Thoracic aorta (tissue), 2 donors: ENCODE measurements at places on chromosomes 16 and 17.

DNA sequence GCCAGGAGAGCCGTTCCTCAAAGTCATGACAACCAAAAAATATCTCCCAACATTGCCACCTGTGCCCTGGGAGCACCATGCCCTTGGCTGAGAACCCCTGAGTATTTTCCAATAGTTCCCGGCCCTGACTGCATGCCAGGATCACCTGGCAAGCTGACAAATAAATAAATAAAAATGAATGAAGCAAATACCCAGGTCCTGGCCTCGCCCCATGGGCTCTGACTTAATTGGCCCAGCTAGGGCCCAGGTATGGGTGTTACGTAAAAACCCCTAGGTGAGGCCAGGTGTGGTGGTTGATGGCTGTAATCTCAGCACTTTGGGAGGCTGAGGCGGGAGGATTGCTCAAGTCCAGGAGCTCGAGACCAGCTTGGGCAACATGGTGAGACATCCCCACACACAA, 2.7 kb upstream of the C16orf74 start:
- no peak for DNase-seq

DNA sequence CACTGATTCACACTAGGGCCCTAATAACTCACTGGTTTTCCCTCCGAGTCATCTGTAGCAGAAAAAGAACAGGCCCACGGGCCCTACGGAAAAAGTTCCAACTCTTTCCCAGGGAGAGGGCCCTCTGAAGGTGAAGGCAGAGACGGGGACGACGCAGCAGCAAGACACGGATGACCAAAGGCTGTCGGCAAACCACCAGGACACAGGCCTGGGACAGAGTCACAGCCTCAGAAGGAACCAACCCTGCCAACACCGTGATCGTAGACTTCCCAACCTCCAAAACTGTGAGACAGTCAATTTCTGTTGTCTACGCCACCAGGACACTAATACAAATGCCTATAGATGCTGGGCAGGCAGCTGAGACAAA, 5.2 kb upstream of the SPHK1 start:
- DNase-seq: no peak

DNA sequence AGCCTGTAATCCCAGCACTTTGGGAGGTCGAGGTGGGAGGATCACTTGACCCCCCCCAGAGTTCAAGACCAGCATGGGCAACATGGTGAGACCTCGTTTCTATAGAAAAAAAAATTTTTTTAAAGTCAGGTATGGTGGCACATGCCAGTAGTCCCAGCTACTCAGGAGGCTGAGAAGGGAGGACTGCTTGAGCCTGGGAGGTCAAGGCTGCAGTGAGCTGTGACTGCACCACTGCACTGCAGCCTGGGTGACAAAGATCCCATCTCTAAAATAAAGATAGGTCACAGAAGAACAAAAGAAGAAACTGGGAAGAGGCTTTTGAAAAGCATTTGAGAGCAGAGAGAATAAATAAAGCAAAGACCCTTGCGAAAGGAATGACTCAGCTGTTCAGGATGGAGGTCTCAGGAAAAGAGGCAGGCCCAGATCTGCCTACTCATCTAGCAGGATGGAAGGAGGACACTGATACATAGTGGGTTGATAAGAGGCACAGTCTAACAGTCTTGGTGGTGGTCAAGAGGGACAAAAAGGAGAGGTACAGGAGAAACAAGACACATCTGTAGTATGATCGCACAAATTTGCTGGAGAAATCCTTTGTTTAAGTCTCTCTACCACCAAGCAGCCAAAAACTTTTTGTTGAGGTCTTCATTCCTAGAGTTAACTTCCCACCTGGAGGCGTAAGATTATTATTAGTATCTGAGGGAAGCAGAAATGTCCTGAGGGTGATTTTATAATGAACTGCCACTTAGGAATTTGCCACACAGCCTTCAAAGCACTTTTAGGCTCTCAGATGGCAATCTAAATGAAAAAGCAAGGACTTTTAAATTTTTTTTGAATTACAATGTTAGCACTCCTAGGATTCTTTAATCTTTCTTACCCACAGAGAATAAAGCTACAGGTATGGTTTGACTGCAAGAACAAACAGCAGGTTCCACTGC, 17.6 kb downstream of the ZSWIM7 start:
- no peak for DNase-seq

DNA sequence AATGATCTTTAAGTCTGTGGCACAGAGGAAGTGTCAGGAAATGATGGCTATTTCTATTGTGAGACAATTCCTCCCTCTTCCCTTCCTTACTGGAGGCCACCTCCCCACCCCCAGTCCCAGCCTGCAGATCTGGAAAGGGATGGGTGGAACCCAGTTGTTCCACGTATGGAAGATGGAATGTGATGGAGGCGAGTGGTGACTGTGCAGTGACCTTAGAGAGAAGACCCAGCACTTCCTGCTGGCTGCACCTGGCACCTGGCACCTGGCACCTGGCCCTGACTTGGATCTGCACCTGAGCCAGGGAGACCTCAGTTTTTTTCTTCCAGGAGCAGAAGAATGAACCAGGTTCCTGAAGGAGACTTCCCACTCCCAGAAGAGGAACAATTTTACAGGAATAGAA, 33.0 kb upstream of the TMC5 start:
- no peak for DNase-seq

DNA sequence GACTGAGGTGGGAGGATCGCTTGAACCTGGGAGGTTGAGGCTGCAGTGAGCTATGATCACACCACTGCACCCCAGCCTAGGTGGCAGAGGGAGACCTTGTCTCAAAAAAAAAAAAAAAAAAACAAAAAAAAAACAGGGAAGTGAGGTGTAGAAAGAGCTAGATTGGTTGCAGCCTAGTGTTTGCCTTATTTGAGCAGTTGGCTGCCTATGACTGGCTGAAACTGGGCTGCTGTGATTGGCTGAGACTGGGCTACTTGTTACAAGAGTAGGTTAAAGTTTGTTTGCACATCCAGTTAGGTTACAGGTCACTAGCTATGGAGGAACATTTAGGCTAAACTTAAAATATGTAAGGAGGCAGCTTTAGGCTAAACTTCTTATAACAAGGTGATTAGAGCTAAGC, 5.7 kb downstream of the DHRS7B start:
- DNase-seq: no peak
